ENCODE measurements at places on chromosomes 2 and 18. TPM values are rescaled to one million over a fixed set of nuclear protein-coding genes. Genes with fewer than 3 reads are reported as not detected.

DNA sequence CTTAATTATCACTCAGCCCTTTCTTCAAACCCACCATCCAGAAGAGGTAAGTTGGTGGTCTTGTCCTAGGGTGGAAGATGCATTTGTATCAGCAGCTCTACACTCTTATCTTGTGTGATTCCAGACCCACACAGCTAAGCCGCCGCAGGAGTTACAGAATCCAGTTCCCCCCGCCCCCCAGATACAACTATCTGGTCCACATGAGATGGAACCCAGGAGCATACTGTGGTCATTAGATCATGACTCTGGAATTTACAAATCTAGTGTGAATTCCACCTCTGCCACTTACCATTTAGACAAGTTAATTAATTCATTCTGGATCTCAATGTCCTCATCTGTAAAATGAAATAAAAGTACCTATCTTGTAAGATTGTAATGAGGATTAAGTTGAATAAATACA is 486.4 kb downstream of the BCL11A start:
- DNase-seq = no peak

PROM2 gene
- polyA plus RNA-seq = 31.0 TPM

- no peak for DNase-seq
Measured at GRCh38 chr2:141048951-141049350, 1081.9 kb downstream of the LRP1B start.

DNA sequence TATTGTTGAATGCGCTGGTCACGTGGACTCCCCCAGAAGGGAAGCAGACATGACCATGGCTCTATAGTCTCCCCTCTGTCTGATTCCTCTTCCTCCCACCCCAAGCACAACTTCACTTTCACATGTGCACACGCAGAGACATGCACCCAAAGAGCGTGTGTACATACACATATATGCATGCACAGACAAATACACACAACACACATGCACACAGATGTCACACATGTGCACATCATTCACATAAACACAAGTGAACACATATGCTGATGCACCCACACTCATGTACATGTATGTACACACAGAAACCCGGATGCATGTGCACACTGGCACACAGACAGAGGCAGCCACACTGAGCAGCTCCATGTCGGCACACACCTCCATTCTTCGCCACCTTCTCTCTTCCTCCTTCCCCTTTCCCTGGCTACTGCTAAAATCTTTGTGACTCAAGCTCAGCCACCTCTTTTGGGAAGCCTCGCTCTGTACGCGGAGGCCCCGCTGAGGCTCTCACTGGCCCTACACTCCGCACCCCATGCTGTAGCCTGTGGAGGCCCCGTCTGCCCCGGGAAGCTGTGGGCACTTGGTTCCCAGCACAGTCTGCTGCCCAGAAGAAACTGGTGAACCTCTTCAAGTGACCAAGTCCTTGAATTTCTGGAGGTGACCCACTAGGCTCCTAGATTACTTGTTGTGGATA is 101.6 kb upstream of the TEX51 start:
- DNase-seq = no peak

- DNase-seq = no peak
Measured at GRCh38 chr18:9835825-9836224, 49.9 kb upstream of the TXNDC2 start.

DNA sequence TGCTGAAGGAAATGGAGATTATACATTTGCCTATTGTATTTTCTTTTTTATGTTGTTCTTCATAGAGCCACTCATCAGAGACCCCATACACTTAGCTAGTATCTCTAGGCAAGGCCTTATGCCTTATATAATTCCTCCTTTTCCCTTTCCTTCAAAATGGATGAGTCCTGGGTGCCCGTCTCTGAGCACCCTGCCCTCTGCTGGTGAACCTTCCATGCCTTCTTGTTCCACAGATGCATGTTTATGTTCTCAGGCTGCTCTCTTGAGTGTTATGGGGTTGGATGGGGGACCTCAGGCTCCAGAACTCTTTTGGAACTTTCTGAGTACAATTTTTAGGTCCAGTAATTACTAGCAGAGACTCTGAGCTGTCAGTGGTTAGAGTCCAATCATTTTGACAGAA is 368.6 kb upstream of the SPRED2 start:
- no peak for DNase-seq

EIF2AK3 gene
- 22.9 TPM for polyA plus RNA-seq

DNA sequence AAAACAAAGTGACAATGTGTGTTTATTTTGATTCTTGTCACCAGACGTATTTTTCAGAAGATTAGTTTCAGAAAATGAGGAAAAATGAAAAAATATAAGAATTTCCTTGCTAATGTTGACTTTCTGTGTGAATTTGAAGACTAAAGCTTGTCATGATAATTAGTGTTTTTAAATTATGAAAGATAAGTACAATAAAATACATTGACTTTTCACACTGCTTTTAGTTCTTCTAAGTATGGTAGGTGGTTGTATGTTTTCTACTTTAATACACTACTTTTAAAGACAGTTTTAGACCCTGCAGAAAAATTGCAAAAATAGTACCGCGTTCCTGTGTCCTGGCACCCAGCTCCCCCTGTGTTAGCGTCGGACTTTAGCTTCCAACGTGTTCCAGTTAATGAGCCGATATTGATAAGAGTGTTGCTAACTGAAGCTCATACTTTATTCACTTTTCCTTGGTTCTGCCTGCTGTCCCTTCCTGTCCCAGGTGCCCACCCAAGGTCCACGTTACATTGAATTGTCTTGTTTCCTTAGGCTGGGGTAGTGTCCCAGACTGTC is 695 bp downstream of the RBFA start:
- no peak for DNase-seq

GRCh38 chr2:38371235-38371634 is 5.8 kb downstream of the ATL2 start:
- DNase-seq = no peak

DNA sequence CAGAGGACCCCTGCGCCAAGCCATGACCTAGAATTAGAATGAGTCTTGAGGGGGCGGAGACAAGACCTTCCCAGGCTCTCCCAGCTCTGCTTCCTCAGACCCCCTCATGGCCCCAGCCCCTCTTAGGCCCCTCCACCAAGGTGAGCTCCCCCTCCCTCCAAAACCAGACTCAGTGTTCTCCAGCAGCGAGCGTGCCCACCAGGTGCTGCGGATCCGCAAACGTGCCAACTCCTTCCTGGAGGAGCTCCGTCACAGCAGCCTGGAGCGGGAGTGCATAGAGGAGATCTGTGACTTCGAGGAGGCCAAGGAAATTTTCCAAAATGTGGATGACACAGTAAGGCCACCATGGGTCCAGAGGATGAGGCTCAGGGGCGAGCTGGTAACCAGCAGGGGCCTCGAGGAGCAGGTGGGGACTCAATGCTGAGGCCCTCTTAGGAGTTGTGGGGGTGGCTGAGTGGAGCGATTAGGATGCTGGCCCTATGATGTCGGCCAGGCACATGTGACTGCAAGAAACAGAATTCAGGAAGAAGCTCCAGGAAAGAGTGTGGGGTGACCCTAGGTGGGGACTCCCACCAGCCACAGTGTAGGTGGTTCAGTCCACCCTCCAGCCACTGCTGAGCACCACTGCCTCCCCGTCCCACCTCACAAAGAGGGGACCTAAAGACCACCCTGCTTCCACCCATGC is 3.0 kb downstream of the PROC start:
- DNase-seq = no peak

CCDC74B gene
- polyA plus RNA-seq = 7.3 TPM

SCN3A gene
- 0.64 TPM for polyA plus RNA-seq

DNA sequence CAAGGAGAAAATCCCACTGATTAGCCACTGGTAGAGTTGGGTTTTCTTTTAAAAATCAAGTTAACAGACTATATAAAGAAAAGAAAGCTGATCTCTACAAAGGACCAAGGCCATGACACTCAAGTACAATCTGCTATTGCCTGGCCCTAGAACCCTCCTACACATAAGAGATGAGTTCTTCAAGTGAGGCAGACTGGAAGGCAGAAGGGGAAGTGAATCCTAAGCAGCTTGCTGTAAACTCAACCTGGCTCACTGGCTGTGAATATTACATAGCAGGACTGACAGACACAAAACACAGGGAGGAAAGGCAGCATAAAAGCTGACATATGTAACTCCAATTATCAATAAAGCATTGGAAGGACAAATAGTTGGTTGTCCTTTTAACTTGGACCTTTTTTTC is 65.4 kb downstream of the TRIP12 start:
- no peak for DNase-seq

ARHGAP25 gene
- polyA plus RNA-seq = 7.4 TPM

GRCh38 chr2:222448748-222449181 is 24.4 kb downstream of the SGPP2 start:
- DNase-seq = no peak

GRCh38 chr2:230956827-230957755 is 32.0 kb upstream of the GPR55 start:
- no peak for DNase-seq

GRCh38 chr18:6719098-6719846 is 10.2 kb upstream of the ARHGAP28 start:
- no peak for DNase-seq

SAG gene
- polyA plus RNA-seq = 0.24 TPM

GRCh38 chr2:16785149-16785548 is 119.5 kb upstream of the CYRIA start:
- DNase-seq = no peak

FN1 gene
- polyA plus RNA-seq = 489 TPM
